ENCODE measurements at places on chromosomes 7 and 10. TPM values are rescaled to one million over a fixed set of nuclear protein-coding genes. Genes with fewer than 3 reads are reported as not detected.

DNA sequence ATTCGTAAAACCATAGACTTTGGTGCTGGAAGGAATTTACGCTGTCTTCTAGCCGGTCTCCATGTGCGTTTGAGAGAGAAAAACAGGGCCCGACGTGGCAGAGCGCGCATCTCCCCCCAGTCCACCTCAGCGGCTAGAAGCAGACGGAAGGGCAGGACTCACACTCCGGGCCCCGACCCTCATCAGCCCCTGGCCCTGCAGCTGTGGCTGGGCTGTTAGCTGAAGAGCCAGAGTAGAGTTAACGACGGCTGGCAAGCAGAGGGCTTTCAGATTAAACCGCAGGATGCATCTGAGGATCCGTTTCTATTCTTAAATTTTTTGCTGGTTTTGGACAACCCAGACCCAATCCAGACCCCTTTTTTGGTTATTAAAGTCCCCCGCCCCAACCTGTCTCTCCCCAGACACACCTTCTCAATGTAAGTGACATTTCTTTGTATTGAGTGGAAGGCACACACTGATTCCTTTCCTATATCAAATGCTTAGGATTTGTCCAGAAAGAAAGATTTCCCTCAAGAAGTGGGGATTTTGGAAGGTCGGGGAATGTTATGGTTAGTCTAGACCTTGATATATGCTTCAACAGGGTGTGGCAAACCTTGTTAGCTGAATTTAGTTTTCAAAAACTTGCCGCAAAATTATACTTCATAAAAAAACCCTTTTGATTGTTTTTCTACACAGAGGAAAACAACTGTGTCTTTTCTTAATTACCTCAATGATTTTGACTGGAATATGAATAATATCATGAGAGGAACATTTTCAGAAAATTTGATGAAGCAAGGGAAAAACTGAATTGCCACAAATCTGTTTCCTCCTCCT is 1.7 kb upstream of the TBX20 start:
- DNase-seq: no peak

GRCh38 chr7:157990881-157991250 is 596.8 kb downstream of the PTPRN2 start:
- DNase-seq: no peak

DNA sequence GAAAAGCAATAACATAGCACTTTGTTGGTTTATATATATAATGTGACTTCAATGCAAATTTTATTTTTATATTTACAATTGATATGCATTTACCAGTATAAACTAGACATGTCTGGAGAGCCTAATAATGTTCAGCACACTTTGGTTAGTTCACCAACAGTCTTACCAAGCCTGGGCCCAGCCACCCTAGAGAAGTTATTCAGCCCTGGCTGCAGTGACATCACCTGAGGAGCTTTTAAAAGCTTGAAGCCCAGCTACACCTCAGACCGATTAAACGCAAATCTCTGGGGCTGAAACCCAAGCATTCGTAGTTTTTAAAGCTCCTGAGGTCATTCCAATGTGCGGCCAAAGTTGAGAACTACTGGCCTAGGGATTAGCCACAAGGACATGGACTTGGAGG is 155.0 kb upstream of the LANCL2 start:
- DNase-seq: no peak

DNA sequence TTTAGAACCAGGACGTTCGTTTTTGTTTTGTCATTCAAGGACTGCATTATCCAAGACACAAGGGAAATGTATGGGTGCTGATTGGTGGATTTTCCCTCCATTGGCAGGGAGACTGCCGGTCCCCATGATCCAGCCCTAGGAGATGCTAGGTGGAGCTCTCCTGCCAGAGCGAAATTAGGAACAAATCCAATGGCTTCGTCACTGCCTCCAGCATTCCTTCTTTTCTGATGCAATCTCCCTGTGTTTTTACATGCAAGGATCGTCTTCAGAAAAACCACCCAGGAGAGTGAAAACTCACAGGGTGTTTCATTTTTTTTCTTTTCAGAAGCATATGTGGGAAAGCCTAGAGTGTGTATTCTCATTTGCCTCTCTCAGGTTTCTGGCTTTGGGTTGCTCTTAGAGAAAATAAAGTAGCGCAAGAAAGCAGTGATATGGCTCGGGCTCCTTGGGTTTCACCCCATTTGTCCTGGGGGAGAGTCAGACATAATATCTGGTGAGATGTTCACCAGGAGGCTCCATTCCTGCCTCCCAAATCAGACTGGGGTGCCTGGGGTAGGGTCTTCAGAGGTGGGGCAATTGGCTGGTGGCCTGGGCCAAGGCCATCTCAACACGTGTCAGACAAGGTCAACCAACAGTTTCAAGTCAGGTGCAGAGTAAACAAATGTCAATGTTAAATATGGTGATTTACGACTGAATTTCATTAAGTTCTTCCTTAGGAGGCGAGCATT is 450.9 kb upstream of the MKI67 start:
- no peak for DNase-seq

- no peak for DNase-seq
Observed at GRCh38 chr7:152137476-152138025, 112.1 kb downstream of the GALNT11 start.

- no peak for DNase-seq
Observed at GRCh38 chr7:101411508-101411874, 48.8 kb downstream of the COL26A1 start.

- DNase-seq: no peak
Observed at GRCh38 chr10:123958241-123958640, 66.6 kb upstream of the CPXM2 start.

DNA sequence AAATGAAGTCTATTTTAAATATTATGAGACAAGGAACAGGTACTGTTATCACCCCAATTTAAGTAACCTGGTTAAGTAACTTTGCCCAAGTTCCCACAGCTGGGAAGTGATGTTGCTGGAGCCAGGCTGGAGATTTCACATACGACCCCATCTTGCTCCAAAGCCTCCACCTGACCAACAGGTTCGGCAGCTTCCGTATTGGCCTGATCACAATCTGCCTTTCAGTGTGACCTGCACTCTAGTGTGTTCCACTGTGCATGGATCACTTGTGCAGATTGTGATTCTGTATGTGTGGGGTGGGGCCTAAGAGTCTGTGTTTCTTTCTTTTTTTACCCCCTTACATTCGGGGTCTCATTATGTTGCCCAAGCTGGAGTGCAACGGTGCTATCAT is 66.1 kb downstream of the PRTFDC1 start:
- DNase-seq: no peak

The MMRN2 gene
- total RNA-seq: 282 TPM

The HOXA4 gene
- 2.1 TPM for total RNA-seq

The DNAJB12 gene
- 46.1 TPM for total RNA-seq

The MYO1G gene
- total RNA-seq: 5.9 TPM

The EEPD1 gene
- total RNA-seq: 14.0 TPM

DNA sequence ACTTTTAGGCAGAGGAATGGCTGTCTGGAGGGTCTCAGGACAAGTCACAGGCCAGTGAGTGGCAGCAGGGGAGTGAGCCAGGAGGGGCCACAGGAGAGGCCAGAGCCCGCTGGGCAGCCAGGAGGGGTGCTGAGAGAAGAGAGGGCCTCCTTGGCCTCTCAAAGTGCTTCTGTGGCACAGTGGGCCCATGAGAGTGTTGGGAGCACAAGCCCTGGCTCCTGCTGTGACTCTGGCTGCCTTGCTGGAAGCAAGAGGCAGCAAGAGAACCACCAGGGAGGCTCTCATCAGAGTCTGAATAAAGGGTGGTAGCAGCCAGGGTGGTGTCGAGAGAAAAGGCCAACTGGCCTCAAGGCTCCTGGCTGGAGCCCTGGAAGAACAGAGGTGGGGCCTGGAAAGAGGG is 91.1 kb downstream of the VOPP1 start:
- DNase-seq: no peak

- DNase-seq: no peak
Observed at GRCh38 chr7:130086938-130087337, 16.6 kb downstream of the KLHDC10 start.

GRCh38 chr7:74289659-74290552 is 699 bp downstream of the CLIP2 start:
- DNase-seq: no peak

GRCh38 chr7:52753855-52754254 is 281.6 kb upstream of the POM121L12 start:
- no peak for DNase-seq

- DNase-seq: no peak
Observed at GRCh38 chr7:65978891-65979582, 3.0 kb downstream of the GUSB start.

DNA sequence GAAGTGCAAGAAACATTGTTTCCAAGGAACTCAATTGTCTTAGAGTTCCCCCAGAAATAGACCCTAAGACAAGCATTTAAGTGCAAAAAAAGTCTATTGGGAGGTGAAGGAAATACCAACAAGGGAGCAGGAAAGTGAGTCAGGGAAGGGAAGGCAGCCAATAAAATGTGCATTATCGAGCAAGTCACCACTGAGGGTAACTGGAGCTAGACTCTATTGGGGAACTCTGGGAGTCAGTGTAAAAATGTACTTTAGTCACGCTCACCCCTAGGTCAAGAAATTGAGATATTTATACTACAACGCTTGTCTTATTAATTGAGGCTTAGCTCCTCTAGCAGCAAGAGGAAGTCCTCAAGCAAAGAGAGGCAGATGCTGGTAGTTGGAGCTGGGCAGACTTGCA is 137.7 kb downstream of the RTKN2 start:
- no peak for DNase-seq
